ENCODE measurements at places on chromosomes 5 and 9.
A peak's percentile ranks its signal among the peaks of the same experiment; 100 is the strongest.

DNA sequence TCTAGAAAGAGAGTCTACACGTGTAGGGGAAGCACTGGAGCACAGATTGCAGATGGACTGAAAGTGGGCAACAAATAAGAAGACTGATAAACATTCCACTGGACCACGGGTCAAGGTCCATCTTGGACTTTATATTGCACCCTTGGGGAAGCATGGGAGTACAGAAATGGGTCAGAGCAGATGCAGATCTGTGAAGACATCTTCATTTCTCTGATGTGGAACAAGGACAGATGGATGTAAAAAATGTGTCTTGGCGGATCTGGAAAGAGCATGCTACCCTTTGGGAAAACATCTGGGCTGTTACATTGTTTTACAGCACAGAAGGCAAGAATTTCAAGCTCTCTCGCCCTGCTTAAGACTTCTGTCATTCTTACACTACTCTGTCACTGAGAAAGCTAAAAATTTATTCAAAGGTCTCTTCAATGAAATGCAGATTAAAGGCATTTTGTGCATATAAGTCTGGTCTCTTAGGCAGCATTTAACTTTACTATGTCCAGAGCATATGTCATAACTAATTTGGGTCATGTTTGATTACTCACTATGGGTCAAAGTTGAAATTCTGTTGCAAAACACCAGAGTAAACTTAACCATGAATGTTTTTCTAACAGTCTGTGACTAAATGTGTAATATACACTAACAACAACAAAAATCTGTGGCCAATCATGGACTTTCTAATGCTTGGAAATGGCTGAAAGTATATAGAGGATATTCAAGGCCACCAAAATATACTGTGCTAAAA, 756.4 kb upstream of the DMAC1 start:
- no peak for DNase-seq

DNA sequence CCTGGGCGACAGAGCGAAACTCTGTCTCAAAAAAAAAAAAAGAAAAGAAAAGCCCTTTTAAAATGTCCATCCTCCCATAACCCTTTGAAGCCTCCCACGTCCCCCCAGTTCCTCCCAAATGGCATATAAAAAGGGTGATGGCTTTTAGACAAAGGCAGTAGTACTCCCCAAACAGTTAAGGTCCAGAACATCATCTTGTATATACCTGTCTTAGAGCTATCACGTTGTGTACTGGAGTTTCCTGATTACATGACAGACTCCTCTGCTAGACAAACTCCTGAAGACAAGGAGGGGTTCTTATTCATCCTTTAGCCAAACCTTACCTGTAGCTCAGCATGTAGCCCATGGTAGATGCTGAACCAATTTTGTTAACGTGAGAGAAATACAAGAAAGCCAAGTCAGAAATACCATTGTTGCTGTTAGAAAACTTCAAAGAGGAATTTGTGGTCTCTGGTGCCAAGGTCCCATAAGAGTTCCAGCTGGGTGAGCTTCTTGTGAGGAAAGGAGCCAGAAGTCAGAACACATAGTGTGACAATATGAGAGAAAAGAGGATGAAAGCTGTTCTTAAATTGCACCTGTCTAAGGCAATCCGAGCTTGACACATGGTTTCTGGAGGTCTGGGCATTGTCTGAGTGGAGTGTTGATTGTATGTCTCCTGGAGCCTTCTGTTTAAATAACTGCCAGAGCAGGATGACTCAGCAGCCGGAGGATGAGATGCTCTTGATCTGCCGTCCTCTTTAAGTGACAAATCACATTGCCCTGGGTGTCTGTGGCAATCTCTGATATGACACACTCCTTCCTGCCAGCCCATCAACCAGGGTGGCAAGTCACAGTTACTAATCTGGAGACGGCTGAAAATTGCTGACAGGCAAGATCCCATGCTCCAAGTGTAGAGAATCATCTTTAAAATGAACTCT, 69.1 kb downstream of the ARRDC3 start:
- DNase-seq: peak; percentile 68

DNA sequence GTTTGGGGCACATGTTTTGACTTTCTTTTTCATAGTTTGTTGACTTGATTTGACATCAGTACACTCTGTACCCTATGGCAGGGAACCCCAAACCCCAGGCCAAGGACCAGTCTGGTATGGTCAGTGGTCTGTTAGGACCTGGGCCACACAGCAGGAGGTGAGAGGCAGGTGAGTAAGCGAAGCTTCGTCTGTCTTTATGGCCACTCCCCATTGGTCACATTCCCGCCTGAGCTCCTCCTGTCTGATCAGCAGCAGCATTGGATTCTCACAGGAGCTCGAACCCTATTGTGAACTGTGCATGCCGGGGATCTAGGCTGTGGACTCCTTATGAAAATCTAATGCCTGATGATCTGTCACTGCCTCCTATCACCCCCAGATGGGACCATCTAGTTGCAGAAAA, 88.0 kb downstream of the TENT4A start:
- DNase-seq: no peak

- DNase-seq: no peak
Observed at GRCh38 chr5:142636698-142637324, 49.1 kb downstream of the FGF1 start.

GRCh38 chr9:97761879-97762278, 64.7 kb upstream of the XPA start:
- DNase-seq: no peak

DNA sequence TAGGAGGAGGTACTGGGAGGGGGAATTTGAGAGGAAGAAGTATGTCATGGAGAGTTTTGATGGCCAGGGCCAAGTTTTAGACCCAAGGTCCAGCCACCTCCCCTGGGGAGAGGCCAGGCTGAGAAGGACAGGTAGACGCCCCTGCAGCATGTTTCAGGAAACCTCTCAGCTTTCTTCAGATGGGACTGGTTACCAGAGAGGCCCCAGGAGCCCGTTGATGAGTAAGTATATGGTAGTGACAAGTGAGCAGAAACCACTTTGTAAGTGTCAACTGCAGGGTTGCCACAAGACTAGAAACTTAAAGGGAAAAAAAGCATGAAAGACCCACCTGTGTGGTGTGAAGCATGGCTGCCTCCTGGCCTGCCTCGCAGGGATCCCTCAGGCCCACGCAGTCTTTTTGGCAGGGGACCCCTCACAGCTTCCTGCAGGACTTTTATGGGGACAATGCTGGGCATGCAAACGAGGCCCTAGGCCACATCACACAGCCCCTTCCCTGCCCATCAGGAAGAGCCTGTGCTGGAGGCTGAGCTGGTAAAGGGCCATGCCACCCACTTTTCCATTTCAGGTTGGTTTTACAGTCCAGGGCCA, 255.9 kb downstream of the FSTL4 start:
- no peak for DNase-seq

DNA sequence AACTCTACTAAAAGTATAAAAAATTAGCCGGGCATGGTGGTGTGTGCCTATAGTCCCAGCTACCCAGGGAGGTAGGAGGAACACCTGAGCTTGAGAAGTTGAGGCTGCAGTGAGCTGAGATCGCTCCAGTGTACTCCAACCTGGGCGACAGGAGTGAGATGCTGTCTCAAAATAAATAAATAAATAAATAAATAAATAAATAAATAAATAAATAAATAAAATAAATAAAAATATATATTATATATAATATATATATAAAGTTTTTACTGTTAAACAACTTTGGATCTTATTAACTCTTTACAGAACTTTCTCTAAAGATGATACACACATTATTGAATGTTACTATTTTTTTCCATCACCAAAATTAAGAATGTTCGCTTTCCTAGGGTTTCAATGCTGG, 38.4 kb downstream of the HMGCR start:
- DNase-seq: no peak

DNA sequence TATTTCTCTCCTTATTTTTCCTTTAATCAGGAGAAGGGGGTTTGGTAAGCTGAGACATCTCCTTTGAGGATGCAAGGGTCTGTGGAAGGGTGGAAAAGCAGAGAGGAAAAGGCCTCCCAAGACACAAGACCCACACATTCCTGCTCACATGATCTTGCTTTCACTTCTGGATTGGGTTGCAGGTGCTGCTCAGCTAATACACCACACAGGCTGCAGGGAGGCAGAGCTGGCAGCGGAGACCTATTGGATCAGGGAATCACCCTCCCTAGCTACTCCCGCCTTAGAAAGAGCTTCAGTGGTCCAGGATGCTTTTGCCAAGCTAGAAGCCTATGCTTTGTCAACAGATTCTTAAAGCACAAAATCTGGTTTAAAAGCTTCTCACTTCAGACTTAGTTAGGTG, 87.6 kb upstream of the IL33 start:
- no peak for DNase-seq

- no peak for DNase-seq
Observed at GRCh38 chr9:109387206-109387605, 66.3 kb upstream of the EPB41L4B start.

DNA sequence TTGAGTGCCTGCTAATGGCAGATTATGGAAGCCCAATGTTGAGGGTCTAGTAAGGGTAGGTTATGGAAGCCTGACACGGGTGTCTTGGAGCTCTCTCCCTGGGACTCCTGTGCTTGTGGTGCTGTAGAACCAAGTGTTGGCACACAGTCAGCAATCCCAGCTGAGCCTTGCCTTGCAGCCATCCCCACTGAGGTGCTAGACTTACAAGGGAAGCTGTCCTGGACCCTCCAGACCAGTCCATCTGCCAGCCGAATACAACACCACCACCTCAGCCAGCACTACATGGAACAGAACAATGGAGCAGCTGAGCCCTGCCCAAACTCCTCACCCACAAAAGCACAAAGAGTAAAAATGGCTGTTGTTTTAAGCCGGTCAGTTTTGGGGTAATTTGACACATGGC, 90.5 kb upstream of the DNAH5 start:
- no peak for DNase-seq

- no peak for DNase-seq
Observed at GRCh38 chr5:191036-191948, at the start of gene LRRC14B. Gene LRRC14B, plus strand, starts transcription at chr5:191495. Its CDS starts 44 bp downstream, at chr5:191539.

DNA sequence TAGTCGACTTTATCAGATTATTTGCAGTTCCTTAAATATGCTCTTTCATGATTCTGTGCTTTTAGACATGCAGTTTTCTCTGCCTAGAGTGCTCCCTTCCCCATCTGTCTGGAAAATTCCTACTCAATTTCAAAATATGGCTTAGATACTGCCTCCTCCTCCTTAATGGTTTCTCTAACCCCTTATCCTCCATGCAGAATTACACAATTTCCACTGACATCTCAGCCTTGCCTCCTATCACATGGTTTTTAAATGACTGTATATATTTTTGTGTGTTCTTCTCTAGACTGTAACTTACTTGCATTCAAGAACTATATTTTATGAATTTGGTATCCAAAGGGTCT, 85.2 kb downstream of the SLC44A1 start:
- DNase-seq: no peak

- DNase-seq: no peak
Observed at GRCh38 chr5:123138774-123139173, 49.7 kb downstream of the PRDM6 start.

- no peak for DNase-seq
Observed at GRCh38 chr5:55544341-55544740, 9.6 kb upstream of the PLPP1 start.

DNA sequence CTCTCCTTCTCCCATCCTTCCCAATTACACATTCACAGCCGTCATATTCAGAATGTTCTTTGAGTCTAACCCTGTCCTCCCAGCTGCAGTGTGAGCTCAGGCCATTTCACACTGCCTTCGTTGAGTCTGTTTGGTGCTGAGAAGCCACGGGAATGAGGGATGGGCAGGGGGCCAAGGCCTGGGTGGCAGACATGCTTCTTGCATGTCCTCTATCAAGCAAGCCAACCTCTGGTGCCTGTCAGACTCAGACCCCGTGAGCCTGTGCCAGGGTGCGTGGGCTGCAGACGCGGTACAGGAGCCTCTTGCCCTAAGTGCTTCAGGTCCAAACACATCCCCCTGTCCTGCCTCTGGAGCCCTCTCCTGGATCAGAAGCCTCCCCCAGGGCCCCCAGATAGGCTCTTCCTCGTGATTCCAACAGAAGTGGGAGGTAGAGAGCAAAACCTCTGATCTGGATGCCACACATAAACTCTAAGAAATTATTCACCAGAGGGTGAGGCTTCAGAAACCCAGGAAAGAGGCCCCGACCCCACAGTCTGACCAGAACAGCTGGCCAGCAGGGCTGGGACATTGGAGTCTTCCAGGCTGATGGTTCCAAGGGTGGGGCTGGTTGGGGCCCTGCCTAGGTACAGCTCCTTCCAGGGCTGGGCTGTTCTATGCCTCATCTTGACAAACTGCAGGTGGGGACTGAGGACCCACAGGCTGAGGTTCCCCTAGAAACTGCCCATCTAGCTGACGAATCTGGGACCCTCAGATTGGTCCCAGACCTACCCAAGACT, 46.7 kb upstream of the CDKN2AIPNL start:
- no peak for DNase-seq

DNA sequence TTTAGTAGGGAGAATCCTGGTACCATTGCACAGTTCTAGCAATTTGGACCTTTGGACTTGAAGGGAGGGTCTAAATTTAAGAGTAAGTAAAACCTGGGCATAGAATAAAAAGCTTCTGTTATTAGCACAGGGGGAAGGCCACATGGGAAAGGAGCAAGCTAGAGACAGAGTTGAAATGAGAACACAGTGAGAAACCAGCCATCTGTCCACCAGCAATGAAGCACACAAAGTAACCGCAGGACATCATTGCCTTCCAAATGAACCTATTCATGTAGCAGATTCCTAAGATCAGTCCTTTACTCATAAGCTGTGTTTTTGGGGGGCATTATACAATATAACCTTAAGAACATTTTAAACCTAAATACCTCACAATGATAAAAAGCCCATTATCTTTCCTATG, 407.4 kb downstream of the HCN1 start:
- DNase-seq: no peak

GRCh38 chr5:120848883-120849282, 384.8 kb downstream of the PRR16 start:
- no peak for DNase-seq

- DNase-seq: no peak
Observed at GRCh38 chr9:88678431-88678830, 143.5 kb downstream of the NXNL2 start.

DNA sequence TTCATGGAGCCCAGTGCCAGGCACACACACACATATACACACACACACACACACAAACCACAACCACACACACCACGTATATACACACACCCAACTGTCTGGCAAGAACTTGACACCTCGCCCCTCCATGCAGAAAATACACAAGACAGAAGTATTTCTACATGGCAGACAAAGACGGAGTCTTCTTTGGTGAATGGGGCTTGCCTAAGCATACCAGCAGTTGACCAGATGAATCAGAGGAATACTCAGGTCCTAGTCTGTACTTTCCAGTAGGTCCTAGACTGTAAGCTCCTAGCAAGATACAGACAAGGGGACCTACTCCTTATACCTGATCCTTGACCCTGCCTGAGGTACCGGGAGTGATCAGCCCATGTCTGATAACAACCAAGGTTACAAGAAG, 60.1 kb downstream of the SIL1 start:
- no peak for DNase-seq

GRCh38 chr9:82231411-82231810, 242.8 kb downstream of the SPATA31D1 start:
- no peak for DNase-seq

GRCh38 chr5:74649421-74649973, 9.0 kb upstream of the ENC1 start:
- DNase-seq: no peak

DNA sequence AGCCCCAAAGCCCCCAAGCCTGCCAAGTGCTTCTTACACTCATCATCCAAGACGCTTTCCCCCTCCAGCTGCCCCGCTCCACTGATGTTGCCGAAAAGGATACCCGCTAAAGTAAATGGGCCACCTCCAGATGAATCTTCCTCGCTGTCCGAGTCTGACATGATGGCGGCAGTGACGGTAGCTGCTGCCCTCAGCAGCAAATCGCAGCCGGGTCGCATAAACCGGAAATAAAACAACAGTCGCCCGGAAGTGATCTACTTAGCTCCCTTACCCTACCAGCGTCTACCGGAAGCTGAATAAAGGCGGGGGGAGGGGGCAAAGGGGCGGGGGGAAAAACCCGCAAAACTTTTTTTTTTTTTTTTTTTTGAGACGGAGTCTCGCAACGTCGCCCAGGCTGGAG, at the start of gene TAF1L:
TAF1L (minus strand) TSS at position 308 of the 400 bp plus-strand sequence; CDS start at position 218, 90 bp downstream.
- DNase-seq: no peak

All from activated gamma-delta T cell treated with anti-CD3 and anti-CD28 coated beads, Interleukin-2, amount 50 U/mL, for 16 hours (primary cell).